MM.1S (cell line): ENCODE measurements at places on chromosomes 5 and 9.

DNA sequence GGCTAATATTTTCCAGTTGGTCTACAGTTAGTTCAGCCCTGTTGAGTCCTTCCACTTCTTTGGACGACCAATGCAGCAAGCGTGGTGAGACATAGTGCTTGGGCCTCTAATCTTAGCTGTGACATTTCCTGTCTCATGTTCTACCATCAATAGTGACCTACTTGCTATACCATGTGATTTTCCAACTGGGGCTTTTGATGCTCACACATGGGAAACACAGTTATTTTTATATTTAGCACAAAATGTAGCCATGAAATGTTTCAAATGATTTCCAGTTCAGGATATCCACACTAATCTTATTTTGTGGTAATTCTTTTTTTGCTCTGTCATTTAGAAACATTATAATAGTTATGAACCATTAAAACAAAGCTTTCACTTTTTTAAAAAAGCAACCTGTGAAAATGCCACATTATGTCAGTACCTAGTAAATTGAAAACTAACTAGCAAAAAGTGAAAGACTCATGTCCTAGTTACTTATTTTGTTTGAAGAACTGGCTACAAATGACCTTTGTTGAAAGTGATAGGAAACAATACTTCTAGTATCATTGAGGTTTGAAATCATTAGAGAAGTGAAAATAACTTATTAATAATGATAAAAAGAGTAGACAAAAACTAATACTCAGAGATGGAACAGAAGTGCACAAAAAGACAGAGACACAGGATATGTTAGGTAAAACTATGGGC, 18.3 kb downstream of the MARCHF3 start:
- peak; percentile 15 for DNase-seq

- DNase-seq, result no peak
Observed at GRCh38 chr5:170522211-170523141, 18.7 kb downstream of the KCNIP1 start.

- no peak for DNase-seq
Observed at GRCh38 chr9:86600291-86600690, 246.1 kb upstream of the TUT7 start.

- no peak for DNase-seq
Observed at GRCh38 chr9:116090030-116090770, 63.4 kb upstream of the PAPPA start.

DNA sequence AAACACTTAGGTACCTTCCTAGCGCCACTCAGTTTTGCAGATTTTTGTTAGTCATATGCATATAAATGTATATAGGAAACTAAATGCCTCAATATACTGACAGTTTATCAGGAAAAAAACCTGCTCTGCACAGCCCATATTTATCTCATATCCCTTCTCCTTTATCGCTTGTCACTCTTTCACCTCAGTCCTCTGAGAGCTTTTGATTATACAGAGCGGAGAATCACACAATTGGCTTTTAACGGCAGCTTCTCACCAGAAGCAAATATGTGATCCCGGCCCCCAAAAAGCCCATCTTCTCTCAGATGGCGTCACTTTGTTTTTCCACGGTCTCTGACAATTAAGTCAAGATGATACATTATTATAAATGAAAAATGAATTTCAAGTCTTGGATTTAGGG, 362.6 kb downstream of the DNAH5 start:
- no peak for DNase-seq

DNA sequence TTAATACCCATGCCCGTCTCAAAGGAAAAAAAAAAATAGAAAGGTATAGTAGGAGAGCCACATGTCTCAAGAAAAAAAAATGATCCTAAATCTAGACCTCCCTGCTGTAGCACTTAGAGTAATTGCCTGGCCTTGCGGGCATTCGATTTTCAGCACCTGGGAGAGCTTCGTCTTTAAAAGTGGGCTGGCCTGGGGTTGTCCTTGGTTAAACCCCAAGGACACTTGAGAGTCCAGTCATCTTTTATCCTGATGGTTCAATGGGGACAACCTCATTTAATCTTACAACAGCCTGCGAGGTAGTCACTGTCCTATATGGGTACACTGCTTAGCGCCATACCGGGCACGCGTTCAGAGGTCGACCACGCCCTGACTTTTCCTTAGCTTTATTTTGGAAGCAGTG, 60.1 kb downstream of the MAT2B start:
- DNase-seq, result peak; percentile 17

- no peak for DNase-seq
Observed at GRCh38 chr5:180027459-180028089, 44.0 kb downstream of the RNF130 start.

DNA sequence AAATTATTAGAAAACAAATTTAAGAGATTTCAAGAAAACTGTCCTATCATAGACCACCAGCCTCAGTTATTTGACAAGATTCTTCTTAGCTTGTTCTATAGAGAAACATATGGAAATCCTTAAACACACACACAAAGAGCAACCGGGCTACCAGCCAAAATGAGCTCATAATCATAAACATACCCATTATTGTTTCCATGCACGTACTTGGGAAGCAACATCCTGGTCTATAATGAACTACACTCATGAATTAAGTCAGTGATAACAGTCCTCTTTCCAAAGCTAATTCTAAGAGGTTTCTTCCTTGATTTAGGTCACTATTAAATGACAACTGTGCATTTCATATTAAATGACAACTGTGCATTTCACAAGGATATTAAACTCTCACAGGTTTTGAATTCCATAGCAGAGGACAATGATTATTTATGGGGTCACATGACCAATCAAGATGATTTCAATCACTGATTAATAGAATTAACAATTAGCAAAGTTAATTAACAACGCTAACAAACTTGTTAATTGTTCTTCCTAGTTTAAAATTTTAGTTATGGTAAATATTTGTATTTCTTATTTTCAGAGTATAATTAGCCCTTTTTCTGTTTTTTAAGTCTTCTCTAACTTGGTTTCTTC, 77.0 kb downstream of the OXCT1 start:
- no peak for DNase-seq

DNA sequence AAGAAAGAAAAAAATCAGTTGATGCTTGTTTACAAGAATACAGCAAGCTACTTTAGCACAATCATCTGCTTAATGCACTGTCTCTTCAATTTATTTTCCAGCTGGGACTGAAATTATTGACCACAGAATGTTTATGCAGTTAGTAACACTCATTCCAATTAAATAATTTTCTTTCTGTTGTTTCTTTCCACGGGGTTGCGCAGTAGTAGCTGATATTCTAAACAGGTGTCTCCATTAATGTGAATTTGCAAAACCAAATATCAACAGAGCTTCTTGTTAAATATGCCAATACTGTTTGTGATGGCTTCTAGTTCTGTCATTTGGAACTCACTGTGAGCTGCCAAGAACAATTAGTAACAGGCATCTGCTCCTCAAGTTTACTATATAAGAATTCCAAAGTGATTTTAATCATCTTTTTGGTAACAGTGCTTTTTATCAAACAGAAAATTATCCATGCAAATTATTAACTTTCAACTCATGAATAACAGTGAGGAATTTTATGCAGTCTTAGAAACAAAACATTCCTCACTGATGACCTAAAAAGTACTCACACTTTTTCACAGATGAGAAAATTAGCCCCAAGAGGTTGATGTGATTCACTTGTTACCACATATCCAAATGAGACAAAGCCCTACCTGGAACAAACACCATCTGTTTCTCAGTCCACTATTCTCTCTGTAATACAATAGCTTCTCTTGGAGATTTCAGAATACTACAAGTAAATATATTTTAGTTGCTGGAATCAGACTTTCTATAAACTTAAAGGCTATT, 567.6 kb upstream of the RGMB start:
- no peak for DNase-seq

GRCh38 chr5:89988998-89989655, 420.4 kb downstream of the CETN3 start:
- no peak for DNase-seq

DNA sequence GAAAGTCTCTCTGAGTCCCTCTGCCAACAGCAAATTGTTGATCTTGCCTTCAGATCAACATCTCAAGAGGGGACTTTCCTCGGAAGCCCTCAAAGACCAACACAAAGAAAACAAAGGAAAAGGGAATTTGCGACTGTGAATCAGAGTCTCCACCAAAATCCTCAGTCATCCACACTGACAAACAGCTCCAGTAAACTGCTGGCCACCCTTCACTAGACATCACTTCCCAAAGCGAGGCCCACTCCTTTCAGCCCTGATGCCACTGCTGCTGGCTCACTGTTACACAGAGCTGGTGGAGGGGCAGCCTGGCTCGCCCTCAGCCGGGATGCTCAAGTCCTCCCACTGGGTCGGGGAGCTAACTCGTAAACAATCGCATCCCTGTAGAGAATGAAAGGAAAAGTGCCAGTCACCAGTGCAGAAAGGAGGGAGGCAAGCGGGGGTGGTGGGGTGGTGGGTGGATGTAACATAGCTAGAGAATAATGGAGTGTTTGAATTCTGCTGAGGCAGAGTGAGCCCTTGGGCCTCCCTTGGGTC, 1.3 kb downstream of the FGF1 start:
- DNase-seq, result no peak

- no peak for DNase-seq
Observed at GRCh38 chr9:4147476-4148230, 152.2 kb downstream of the GLIS3 start.

DNA sequence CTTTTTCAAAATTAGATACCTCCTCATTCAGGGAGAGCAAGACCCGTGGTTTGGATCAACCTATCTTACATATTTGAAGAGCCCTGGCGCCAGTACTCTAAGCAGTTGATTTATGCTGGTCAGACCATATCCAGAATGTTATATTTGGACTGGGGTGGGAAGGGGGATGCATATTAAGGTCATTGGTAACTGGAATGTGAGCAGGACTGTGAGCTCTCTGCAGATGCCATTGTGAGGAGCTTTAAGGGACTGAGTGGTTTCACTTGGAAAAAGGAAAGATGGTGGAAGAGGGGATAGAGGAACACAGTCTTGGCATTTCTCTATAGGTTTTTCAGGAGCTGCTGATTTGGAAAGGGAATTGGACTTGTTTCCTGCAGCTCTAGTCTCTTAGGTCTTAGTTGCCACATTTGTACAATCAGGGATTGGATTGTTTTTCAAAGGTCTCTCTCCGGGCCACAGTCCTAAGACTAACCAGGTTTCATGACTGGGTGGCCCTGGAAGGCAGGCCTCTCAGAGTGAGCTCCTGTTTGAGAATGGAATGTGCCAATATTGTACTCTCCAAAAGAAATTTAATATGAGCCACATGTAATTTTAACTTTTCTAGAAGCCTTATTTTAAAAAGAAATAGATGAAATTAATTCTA, 25.8 kb upstream of the F2R start:
- no peak for DNase-seq

- peak; percentile 24 for DNase-seq
Observed at GRCh38 chr5:102561894-102562760, 63.3 kb upstream of the SLCO6A1 start.

DNA sequence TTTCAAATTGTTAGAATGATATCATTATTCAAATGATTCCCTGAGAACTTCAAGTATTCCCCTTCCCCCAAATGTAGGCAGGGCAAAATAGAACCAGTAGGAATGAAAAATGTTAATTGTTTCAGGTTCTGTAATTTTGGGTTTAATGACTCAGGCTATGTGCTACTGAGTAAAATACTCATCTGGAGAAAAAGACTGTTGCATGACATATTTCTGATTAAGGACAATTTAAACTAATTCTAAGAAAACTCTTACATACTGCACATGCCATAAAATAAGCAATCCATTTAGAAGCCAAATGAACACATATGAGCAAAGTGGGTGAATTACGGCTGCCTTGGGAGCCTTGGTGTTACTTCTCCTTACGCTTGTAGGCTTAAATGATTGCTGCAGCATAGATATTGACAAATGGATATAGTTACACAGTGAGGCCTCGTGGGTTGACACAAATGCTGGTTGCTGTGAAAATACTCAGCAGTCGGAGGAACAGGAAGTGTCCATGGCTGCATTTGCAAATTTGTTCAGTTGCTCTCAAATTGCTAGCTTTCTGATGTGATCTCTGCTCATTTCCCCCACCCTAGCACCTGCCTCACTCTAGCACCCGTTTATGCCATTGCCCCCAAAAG, 174.9 kb upstream of the DMAC1 start:
- no peak for DNase-seq

DNA sequence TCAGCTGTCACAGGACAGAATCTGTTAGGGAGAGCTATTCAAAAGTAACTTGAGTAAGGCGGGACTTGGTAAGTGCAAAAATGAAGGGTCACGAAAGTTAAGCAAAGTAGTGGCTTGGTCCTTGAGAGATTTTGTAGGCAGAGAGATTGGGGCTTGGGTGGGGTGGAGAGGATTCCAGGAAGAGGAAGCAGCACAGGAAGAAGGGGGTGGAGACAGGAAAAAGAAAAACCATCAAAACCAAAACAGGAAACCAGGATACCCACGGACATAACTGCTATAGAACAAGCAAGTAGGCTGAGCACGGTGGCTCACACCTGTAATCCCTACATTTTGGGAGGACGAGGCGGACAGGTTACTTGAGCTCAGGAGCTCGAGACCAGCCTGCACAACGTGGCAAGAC, 3.7 kb downstream of the ROPN1L start:
- DNase-seq, result no peak

DNA sequence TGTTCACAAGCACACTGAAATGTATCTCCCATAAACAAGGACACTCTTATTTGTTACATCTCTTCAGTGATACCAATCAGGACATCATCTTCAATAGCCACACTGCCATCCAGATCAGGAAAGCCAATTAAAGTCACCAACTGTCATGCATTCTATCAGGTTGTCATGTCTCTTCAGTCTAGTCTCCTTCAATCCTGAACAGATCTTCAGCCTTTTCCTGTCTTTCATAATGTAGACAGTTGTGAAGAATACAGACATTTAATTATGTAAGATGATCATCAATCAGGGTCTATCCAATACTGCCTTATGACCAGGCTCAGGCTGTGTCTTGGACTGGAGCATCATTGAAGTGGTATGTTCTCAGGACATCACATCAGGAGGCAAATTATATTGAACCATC, 419.8 kb upstream of the SMC2 start:
- DNase-seq, result no peak

DNA sequence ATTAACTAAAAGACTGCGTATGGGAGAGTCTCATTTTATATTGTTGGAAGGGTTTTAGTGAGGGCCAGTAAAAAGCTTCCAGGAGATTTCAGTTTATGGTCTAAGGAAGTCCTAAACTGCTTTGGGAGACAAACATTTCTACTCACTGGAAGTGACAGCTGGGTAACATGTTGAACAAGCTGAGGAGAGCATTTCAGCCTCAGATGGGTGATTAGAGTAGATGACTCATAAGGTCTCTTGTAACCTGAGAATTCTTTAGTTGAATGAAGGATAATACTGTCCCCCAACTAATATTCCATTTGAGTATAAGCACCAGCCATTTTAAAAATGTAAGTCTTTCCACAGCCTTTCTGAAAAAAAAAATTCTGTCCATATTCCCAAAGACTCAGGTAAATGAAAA, 218.0 kb upstream of the C9orf72 start:
- DNase-seq, result no peak

DNA sequence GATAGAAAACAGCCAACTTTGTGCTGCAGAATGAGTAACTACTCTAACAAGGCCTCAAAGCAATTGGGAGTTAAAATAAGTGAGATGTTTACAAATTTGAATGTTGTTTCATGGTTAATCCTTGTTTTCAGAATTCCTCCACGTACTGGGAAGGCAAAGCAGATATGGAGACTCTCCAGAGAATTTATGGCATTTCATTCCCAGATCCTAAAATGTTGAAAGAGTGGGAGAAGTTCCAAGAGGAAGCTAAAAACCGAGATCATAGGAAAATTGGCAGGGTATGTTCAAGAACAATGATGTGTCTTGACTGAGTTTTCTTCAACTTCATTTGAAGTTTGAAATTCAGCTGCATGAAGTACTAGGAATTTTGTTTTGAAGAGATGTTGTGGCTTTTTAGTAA, 16.4 kb downstream of the TARS1 start:
- no peak for DNase-seq

GRCh38 chr5:135602882-135603721, 24.3 kb upstream of the CXCL14 start:
- DNase-seq, result no peak
